ENCODE measurements at places on chromosomes 7 and 10. TPM values are rescaled to one million over a fixed set of nuclear protein-coding genes. Genes with fewer than 3 reads are reported as not detected.

Gene DDC
- 0.35 TPM for total RNA-seq

Gene SPDYE2B
- not detected for total RNA-seq

DNA sequence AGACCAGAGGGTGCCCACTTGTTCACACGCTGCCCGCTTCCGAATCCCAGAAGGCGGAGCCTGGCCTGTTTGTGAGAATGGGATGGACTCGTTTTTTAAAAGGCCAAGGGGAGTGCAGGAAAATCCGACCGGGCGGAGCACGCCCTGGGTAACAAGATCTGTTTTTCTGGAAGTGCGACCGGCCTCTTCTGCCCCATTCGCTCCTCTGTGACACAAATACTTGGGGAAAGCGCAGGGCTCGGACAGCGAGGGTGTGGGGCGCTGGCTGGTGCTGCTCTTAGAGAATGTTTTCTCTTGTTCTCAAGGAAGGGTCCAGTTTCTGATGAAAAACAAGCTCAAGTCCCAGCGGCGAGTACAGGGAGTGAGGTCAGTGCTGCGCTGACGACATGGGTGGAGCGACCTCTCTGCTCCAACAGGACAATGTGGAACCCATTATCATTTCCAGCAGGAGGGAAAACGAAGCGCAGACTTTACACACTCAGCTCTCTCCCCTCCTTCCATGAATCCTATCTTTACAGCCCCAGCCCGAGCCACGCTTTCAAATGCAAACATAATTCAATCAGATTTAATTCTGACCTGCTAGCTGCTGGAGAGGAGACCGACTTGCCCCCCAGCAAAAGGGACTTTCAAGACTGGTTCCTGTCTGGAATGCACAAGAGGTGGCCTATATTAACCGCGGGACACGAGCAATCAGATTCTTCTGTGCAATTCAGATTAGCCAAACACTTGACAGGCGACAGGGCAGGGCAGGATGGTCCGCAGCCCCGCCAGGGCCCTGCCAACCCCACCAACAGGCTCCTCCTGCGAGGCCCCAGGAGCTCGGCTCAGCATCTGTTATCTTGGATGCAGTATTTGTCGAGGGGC, 1.1 kb downstream of the RADIL start:
- H3K4me3 ChIP-seq: peak overlapping the region; percentile 64
- no peak overlapping the region for H3K27ac ChIP-seq
- peaks cover 3% of the 10 kb centered on the region for H3K4me1 ChIP-seq
- peaks cover 25% of the 10 kb centered on the region for H3K27me3 ChIP-seq
- DNase-seq: no peak

DNA sequence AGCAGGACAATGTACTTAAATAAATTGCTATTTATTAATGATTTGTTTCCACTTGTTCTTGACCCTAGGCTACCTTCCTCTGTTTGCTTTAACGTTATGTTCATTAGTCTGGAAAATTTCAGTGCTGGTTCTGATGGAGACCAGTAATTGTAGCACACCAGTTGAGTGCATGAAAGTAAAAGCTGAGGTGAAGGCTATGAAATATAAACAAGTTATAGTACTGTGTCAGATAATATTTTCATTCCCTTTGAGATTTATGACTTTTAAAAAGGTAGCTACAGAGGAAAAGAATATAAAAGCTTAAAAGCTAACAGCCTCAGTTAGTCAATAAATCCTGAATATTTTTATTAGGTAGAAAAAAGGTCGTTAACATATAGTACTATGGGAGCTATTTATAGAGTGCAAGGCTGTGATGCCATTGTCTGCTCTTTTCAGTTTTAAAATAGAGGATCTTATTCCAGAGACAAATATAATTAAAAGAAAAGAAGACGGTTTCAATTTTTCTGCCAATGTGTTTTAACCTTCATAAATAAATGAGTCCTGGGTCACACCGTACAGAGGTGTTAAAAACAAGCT, 351.8 kb upstream of the ETV1 start:
- no peak overlapping the region for H3K4me3 ChIP-seq
- H3K27ac ChIP-seq: no peak overlapping the region
- no peak for DNase-seq
- no peaks in the 10 kb centered on the region for H3K36me3 ChIP-seq

GRCh38 chr10:102714621-102715455, at the start of gene SFXN2:
SFXN2 (plus strand) TSS chr10:102714636; CDS start chr10:102726637, 12,001 bp downstream.
- DNase-seq: peak; percentile 86
- peaks cover 21% of the 10 kb centered on the region for H3K36me3 ChIP-seq
- H3K4me3 ChIP-seq: peak within 1 kb of the TSS; percentile 80
- H3K4me1 ChIP-seq: peaks cover 44% of the 10 kb centered on the region
- peak within 1 kb of the TSS; percentile 93 for H3K27ac ChIP-seq
- no peaks in the 10 kb centered on the region for H3K27me3 ChIP-seq

- no peak overlapping the region for H3K27ac ChIP-seq
- H3K4me3 ChIP-seq: no peak overlapping the region
- no peaks in the 10 kb centered on the region for H3K4me1 ChIP-seq
- no peaks in the 10 kb centered on the region for H3K27me3 ChIP-seq
- DNase-seq: no peak
These were observed 451.6 kb downstream of the TYW1 start for GRCh38 chr7:67448271-67448670.

GRCh38 chr7:47374538-47374937, 207.4 kb downstream of the TNS3 start:
- no peaks in the 10 kb centered on the region for H3K36me3 ChIP-seq
- H3K27me3 ChIP-seq: no peaks in the 10 kb centered on the region
- no peak overlapping the region for H3K27ac ChIP-seq
- H3K4me1 ChIP-seq: no peaks in the 10 kb centered on the region

GRCh38 chr7:114021135-114021534, 102.3 kb upstream of the PPP1R3A start:
- H3K27me3 ChIP-seq: no peaks in the 10 kb centered on the region
- no peak overlapping the region for H3K27ac ChIP-seq
- no peak for DNase-seq
- no peak overlapping the region for H3K4me3 ChIP-seq

- H3K4me3 ChIP-seq: no peak overlapping the region
- DNase-seq: no peak
- no peaks in the 10 kb centered on the region for H3K27me3 ChIP-seq
- no peaks in the 10 kb centered on the region for H3K36me3 ChIP-seq
- no peaks in the 10 kb centered on the region for H3K4me1 ChIP-seq
These were observed 68.1 kb upstream of the ADCY1 start for GRCh38 chr7:45506059-45506458.

GRCh38 chr7:15504351-15504750, 57.5 kb downstream of the AGMO start:
- no peaks in the 10 kb centered on the region for H3K4me1 ChIP-seq
- no peaks in the 10 kb centered on the region for H3K27me3 ChIP-seq
- no peak overlapping the region for H3K4me3 ChIP-seq
- no peaks in the 10 kb centered on the region for H3K36me3 ChIP-seq
